ENCODE measurements at places on chromosomes 11 and 22. TPM values are rescaled to one million over a fixed set of nuclear protein-coding genes. Genes with fewer than 3 reads are reported as not detected.

MUC2 gene
- total RNA-seq = not detected

FOLR3 gene
- 1.4 TPM for total RNA-seq

TIMP3 gene
- total RNA-seq = 415 TPM

UBXN1 gene
- total RNA-seq = 129 TPM

TESMIN gene
- total RNA-seq = 5.3 TPM

PLAAT2 gene
- 10.5 TPM for total RNA-seq

DRAP1 gene
- 60.3 TPM for total RNA-seq

GRCh38 chr22:39545386-39546365, 13.1 kb upstream of the RPS19BP1 start:
- no peak for DNase-seq

DNA sequence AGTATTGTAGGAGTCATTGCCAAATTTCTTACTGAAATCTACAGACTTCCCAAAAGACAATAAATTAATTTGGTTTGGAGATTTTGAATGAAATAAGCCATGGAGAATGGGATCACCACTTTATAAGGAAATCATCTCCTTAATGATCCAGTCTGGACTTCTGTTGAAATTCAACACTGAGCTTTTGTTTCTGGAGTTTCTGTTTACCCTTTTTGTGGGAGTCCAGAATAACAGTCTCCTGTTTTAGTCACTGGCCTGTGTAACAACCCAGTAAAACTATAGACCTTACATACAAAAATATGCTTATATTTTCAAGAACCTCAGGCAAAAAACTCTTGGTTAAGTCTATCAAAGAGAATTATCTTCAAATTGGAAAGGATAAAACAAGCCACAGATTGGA, 321.7 kb upstream of the PLET1 start:
- DNase-seq = no peak

DNA sequence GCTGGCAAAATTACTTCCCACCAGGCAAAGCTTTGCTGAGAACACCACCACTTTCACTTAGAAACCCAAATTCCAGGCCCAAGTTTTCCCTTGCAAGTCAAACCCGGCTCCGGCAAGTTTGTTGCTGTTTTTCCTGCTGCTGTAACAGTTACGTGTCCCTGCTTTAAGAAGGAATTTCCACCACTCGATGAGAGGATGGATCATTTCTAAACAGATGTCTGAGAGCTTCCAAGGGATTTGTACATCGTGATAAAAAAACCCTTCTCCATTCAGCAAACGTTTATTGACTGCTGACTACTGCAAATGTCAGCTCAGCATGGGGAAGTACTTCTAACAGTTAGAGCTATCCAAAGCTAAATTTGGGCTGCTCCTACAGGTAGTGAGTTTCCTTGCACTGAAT, 19.7 kb downstream of the P2RX3 start:
- no peak for DNase-seq

DNA sequence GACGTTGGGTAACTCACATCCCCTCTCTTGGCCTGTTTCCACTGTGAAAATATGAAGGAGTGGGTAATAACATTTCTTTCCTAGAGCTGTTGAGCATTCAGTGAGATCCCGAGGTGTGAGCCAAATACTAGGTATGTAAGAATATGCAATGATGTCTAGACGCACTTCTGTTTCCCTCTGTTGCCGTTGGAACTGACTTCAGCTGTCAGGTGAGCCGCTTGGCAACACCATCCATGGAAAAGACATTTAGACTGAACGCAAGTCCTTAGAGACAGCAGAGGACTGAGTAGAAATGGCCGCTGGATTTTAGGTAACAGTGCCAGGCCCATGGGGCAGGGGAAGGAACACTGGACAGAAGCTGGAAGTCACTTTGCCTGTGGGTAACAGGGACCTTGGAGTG, 29.5 kb upstream of the SHANK2 start:
- no peak for DNase-seq

DNA sequence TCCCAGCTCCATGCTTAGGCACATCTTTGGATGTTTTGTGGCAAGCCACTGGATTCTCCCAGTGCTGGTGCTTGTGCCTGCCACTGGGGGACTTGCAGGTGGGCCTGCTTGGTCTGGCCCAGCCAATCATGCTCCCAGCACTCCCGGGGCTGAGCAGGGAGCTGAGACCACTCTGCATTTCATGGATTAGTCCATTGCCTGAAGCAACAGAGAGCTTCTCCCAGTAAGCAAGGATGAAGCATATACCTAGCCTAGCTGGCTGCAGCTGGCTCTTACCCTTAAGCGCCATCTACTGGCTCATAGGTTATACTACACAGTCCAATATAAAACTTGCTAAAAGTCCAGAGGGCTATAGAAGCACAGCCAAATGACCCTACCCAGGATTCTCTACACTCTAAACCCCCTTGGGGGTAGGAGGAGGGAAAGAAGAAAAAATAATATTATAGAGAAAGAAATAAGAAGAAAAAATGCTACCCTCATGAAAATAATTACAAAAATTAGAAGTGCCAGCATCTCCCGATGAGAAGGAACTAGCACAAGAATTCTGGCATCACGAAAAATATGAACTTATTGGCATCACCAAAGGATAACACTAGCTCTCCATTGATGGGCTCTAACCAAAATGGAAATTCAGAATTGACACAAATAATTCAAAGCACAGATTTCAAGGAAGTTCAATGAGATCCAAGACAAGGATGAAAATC, 275.3 kb downstream of the C11orf87 start:
- DNase-seq = peak; percentile 5

GRCh38 chr11:73547706-73548595, 50.0 kb downstream of the FAM168A start:
- DNase-seq = no peak

DNA sequence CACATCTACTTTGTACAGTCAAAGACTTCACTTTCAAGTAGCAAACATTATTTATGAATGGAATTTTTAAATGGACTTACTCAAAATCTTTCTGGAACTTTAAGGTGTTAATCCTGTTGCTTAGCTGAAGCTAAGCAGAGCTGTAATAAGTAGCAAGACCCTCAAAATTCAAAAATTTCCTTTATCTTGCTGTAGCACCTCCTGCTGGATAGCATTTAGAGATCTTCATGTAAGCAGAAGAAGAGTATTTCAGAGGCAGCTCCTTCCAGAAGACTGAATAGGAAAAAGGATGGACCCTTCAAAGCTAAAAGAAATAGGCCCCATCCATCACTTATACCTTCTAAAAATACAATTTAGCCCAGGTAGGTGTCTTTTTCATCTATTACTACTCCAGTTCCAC, 3.4 kb downstream of the PHF21A start:
- no peak for DNase-seq

GRCh38 chr11:776561-777287, 563 bp downstream of the GATD1 start:
- peak; percentile 88 for DNase-seq

DNA sequence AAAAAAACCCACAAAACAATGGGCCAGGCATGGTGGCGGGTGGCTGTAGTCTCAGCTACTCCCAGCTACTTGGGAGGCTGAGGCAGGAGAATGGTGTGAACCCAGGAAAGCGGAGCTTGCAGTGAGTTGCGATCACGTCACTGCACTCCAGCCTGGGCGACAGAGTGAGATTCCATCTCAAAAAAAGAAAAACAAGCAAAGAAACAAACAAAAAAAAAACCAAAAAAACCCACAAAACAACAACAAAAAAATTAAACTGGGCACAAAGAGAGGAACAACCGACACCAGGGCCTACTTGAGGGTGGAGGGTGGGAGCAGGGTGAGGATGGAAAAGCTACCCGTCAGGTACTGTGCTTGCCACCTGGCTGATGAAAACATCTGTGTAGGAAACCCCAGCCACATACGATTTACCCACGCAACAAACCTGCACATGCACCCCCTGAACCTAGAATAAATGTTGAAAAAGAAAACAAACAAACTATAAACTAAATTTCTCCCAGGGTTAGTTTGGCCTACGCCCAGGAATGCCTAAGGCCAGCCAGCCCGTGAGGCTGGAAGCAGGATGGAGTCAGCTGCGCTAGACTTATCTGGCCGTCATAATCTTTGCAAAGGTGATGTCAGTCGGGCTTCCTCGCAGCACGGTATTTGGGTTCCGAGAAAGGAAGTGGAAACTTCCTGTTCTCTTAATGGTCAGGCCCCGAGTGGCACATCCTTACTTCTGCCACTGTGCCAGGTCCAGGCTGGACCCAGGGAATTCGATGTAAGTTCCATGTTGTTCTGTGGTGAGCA, 21.9 kb upstream of the CYB5R3 start:
- no peak for DNase-seq

- no peak for DNase-seq
Observed at GRCh38 chr22:32775957-32776356, 25.5 kb upstream of the TIMP3 start.

DNA sequence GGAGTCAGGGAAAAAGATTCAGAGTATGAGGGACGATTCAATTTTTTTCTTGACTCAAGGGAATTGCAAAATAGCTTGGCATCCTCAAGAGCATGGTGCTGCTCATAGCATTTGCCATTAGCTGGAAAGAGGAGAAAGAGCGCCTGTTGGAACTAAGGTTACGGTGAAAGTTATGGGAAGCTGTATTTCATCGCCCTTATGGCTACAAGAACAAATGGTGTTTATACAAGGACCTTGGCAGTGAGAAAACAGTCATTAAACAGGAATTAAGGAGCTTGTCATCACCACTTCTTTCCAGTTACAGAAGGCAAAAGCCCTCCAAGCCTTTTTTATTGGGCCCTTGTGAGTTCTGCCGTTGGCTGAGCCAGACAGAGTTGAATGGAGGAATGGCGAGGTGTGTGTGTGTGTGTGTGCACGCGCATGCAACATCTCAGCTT, 74.2 kb downstream of the ALX4 start:
- DNase-seq = no peak

DNA sequence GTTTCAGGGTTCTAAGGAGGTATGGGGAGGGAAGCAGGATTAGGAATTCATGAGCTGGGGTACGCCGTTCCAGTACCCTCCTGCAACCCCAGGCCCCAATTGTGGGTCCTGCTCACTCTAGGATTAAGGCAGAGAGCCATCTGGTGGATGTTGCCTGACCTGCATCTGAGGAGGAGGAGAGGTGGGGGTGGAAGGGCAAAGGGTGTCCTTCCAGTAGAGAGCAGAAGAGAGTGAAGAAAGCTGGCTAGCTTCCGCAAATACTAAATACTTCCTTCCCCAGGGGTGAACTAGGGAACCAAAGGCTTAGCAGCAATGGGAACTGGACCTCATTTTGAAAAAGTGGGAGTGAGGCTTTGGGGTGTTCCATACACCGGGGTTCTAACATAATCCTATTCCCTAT, 10.6 kb downstream of the LRRC51 start:
- no peak for DNase-seq

- DNase-seq = no peak
Observed at GRCh38 chr22:44342347-44342956, 29.7 kb upstream of the SHISAL1 start.
